Cortex of kidney (tissue), 1 donor: ENCODE measurements at places on chromosomes 7 and 10.

DNA sequence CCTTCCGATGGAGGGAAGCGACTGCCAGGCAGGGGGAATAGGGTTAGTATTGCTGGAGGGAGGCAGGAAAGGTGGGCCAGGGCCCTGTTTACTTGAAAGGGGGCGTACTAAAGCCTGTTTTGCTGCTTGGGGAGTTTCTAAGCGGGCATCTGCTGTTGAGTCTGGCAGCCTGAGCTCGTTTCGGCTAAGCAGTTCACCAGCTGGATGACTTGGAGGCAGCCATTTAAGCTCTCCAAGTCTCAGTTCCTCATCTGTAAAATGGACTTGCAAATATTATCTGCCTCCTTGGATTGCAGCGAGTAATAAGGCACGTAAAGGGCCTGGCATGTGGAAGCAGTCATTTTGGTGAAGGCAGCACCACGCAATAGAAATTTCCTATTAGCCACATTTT lies 44.0 kb downstream of the LDB3 start:
- DNase-seq: no peak

GRCh38 chr7:33623267-33623666 lies 282.1 kb upstream of the BMPER start:
- no peak for DNase-seq

GRCh38 chr7:133512560-133512959 lies 259.7 kb downstream of the EXOC4 start:
- DNase-seq: no peak

DNA sequence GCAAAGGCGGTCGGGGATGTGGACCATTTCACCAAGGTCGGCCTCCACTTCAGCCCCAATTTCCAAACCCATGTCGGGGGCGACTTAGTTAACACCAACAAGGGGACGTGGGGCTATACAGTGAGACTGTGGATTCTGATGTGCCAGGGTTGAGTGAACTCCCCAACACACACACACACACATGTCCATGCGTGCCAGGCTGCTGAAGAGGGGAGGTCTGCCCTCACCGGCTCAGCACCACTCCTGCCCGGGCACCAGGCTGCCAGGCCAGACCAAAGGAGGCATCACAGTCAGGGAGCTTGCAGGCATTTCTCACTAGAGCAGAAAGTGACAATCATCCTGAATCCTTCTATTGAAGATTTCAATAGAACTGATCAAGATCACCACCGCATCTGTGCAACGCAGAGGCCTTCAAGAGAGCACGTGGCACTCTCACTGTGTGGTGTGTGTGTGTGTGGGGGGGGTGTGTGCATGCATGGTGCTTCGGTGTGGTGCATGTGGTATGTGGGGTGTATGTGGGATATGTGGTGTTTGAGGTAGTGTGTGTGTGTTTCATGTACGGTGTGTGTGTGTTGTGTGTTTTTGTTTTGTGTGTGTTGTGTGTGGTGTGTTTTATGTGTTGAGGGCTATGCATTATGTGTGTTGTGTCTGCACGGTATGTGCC lies 403.5 kb upstream of the RNF32 start:
- no peak for DNase-seq

GRCh38 chr7:690478-691360 lies 35.8 kb upstream of the DNAAF5 start:
- DNase-seq: no peak

GRCh38 chr10:62617652-62618051 lies 186.9 kb upstream of the ADO start:
- DNase-seq: no peak

DNA sequence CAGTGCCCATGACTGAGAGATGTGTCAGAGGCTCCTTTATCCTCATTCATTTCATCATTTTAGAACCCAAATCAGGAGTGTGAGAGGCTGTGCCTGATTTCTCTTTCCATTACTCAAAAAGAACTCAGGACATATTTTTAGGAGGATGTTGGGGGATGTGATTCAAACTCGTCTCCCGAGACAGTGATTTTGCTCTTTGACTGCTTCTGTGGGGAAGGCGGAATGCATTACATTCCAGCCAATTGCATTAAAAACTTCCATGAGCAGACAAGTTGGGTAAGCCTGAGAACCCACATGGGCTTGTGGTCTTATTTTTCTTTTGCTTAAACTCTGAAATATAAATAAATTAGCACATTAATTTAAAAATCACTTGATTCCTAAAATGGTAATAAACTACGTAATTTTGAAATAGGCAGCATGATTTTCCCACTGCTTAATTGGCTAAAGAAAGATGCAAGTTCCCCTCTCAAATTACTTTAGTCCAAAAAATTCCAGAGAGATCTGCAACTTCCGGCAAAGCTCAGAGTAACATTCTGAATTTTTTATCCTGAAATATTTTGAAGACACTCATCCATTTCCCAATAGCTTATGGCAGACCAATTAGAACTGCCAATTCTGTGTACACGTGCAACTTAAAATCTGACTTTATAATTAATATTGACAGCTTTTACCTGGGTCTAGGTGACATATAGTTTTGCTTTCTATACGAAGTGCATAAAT lies 185.6 kb downstream of the C7orf25 start:
- no peak for DNase-seq

DNA sequence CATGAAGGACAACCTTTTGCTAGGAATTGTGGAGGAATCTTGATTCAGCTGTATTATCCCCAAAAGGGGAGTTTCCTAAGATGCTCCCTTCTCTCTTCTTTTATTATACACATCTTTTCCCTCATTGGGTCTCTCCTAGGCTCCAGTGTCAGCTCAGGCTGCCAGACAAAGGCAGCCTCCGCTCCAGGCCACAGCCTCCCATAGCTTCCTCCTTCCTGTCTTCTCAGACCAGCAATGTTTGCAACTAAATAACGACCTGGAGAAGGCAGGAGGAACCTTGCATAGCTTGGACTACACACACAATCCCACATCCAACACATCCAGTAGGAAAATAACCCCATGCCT lies 12.3 kb downstream of the SFXN3 start:
- DNase-seq: no peak

DNA sequence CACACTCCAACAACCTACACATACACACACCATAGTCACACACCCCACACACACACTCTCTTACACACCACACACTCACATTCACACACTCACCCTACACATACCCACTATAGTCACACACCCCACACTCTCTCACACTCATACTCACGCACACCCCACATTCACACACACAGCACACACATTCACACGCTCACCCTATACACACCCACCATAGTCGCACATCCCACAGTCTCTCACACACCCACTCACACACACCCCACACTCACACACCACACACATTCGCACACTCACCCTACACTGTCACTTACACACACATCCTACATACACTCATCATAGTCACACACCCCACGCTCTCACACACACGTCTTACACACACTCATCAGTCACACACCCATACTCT lies 85.6 kb downstream of the HECW1 start:
- DNase-seq: no peak

DNA sequence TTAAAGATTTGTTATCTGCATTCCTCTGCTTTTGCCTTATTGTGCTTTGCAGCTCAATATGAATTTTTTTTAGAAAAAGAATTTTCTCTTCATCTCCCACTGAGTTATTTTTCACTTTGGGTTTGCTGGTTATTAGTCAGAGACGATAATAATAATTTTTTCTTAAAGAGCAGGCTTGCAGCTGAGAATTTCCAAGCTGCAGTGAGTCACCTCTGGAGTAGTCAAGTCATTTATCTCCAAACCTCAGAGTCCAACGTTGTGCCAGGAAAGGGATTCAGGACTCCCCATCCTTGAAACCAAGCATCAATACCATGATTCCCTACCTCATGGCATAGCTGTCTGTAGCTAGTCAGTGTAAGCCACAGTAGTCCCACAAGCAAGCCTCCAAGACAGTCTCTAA lies 15.2 kb upstream of the EGR2 start:
- DNase-seq: no peak

GRCh38 chr10:83289373-83289772 lies 849.9 kb upstream of the GHITM start:
- no peak for DNase-seq

DNA sequence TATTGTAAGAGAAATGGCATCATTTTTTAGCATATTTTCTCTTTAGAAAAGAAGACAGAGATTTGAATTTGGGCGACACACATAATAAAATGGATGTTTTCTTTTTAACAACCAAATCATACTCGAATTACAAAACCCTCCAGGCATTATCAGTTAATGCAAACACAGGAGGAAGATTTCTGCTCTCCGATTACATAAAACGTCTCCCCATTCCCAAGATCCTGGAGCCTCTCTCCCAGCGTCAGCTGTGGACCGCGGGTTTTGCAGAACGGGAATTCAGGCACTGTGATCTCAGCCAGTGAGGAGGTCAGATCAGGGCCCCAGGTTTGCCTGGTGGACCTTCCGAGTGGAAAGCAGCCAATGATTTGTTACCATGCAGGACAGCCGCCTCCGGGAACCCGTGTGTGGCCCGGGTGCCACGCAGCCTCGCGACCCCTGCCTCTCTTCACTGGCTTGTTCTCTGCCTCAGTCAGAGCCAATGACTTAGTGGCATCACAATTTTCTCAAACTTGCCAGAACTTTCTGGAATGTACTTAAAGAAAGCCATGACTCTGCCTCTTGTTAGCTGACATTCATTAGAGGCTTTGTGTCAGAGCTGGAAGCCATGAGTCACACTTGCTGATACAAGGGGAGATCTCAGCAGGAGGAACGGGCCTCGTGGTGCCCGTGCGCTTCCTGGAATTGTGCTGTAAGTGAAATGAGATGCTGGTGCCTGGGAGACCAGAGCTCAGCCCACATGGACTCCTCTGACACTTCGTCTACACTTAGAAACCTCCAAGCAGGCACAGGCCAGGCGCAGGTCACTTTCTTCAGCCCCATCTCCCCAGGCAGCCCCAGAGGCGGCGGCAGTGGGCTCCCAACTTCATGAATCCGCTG lies 246.1 kb downstream of the KLF6 start:
- no peak for DNase-seq

GRCh38 chr7:20578257-20578771 lies 37.2 kb upstream of the ABCB5 start:
- no peak for DNase-seq

GRCh38 chr7:96397936-96398598 lies 76.2 kb upstream of the SLC25A13 start:
- no peak for DNase-seq

DNA sequence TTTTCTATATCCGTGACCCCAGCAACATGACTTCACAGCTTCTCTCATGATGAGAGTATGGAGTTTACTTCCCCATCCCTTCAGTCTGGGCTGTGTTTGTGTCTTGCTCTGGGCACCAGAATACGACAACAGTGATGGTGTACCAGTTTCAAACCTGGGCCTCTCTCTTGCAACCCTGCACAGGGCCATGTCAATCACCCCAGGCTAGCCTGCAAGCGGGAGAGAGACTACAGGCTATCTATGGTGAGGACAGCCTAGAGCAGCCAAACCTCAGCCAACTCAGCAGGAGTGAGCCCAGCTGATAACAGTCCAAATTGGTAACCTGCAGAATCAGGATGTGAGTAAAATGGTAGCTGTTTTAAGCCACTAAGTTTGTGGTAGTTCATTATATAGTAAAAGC lies 235.8 kb downstream of the CHCHD3 start:
- no peak for DNase-seq

DNA sequence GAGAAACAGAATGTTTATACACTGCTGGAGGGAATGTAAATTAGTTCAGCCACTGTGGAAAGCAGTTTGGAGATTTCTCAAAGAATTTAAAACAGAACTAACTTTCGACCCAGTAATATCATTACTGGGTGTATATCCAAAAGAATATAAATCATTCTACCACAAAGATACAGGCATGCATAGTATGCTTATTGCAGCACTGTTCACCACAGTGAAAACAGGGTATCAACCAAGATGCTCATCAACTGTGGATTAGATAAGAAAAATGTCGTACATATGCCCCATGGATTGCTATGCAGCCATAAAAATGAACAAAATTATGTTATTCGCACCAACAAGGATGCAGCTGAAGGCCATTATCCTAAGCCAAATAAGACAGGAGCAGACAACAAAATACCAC lies 343.1 kb upstream of the KCND2 start:
- no peak for DNase-seq
